ENCODE measurements at places on chromosomes 5 and 9.

DNA sequence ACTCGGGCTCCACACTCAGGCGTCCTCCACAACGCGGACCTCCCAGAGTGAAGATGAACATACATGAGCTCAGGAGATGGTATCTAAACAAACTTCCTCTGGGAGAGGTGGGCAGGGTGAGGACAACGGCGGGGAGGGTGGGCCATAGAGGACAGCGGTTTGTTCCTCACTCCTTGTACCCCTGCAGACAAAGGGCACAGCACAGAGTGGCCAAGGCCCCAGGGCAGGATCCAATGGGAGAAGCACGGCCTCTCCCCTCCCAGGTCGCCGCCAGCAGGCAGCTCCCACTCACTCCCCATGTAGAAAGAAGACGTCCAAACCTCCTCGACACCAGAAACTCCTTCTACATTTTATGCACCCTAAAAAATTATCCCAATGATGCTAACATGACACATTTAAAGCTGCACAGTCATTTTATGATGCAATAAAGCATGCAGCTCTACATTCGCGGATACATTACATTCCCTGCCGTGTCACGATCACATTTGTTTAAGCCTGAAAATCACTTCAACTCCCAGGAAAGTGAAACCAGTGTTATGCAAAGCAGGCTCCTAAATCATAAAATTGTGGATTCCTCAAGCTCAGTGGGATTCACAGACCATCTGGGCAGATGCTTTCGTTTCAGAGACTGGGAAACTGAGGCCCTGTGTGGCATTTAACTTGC, 87.5 kb upstream of the SARDH start:
- no peak for DNase-seq

GRCh38 chr5:124825250-124825982, 79.0 kb upstream of the ZNF608 start:
- DNase-seq, result no peak

- no peak for DNase-seq
Observed at GRCh38 chr5:68339921-68340321, 124.4 kb downstream of the PIK3R1 start.

GRCh38 chr5:136729901-136730355, 364.6 kb upstream of the TRPC7 start:
- no peak for DNase-seq

- DNase-seq, result no peak
Observed at GRCh38 chr5:139797335-139797734, 1.7 kb downstream of the PSD2 start.

GRCh38 chr9:96459268-96460007, 9.5 kb downstream of the HABP4 start:
- DNase-seq, result no peak

- DNase-seq, result peak; percentile 54
Observed at GRCh38 chr9:36008774-36009300, 27.9 kb upstream of the RECK start.

- DNase-seq, result peak; percentile 8
Observed at GRCh38 chr9:124551472-124552272, 44.5 kb upstream of the NR5A1 start.

DNA sequence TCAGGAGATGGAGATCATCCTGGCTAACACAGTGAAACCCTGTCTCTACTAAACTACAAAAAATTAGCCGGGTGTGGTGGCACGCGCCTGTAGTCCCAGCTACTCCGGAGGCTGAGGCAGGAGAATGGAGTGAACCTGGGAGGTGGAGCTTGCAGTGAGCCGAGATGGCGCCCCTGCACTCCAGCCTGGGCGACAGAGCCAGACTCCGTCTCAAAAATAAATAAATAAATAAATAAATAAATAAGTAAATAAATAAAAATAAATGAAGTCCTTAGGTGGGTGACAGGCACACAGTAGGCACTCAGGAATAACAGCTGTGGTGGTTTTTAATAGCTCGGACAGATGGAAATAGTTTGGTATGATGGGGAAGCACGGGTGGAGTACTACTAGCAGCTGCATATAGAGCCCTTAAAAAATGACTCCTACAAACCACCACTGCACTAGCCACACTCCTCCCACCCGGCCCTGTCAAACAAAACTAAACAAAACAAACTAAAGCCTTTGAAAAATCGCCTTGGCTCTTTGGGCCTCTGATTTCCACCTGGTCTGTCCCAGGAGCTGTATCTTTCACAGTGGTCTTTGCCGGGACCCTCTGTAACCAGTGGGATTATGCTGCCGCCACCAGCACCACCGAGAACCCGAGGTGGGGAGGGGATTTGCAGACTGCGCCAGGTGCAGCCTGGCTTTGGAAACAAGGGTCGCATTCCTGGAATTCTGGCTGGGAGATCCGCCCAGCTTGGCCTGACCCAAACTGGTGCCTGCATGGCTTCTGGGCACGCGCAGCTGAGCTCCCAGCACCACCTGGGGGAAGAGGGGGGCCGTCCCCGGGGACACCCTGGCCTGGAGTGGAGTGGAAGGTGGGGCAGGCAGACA, 5.1 kb upstream of the WDR5 start:
- DNase-seq, result no peak

- peak; percentile 49 for DNase-seq
Observed at GRCh38 chr9:95004411-95005277, 278.1 kb downstream of the AOPEP start.

DNA sequence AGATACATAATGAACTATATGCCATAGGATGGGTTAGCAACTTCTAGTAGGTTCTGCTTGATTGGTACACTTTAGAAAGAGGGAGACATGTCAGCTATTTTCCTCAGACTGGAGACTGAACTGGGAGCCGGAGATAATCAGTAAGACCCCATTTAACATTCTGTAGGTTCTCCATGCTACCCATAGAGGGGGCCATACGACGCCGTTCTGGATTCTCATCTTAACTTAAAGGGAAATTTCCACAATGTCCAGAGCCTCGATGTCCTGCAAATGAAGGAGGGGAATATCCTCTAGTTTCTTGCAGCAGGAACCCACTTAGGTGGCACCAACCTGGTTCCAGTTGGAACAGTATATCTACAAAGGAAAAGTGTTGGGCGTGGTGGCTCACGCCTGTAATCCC, 22.3 kb upstream of the NPM1 start:
- no peak for DNase-seq

DNA sequence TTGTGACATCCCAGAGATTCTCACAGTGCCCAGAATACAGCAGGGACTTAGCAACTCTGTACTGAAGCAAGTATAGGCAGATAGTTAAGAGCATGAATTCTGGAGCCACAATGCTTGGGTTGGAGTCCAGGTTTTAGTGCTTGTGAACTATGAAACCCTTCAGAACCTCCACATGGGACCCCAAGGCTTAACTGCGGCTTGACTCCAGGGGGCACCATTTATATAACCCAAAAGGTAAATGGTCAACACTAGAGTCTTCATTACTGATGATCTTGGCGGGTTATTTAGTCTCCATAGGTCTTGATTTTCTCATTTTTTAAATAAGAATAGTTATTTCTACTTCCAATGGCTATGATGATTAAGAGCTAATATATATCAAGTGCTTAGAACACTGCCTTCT, 390.3 kb downstream of the TAF11L14 start:
- no peak for DNase-seq

- no peak for DNase-seq
Observed at GRCh38 chr5:115317736-115318135, 21.3 kb upstream of the CCDC112 start.

- no peak for DNase-seq
Observed at GRCh38 chr5:72185496-72186329, 78.4 kb downstream of the MAP1B start.

GRCh38 chr5:63854076-63854475, 108.2 kb downstream of the HTR1A start:
- no peak for DNase-seq

- no peak for DNase-seq
Observed at GRCh38 chr5:74761241-74761640, 5.7 kb downstream of the GFM2 start.

DNA sequence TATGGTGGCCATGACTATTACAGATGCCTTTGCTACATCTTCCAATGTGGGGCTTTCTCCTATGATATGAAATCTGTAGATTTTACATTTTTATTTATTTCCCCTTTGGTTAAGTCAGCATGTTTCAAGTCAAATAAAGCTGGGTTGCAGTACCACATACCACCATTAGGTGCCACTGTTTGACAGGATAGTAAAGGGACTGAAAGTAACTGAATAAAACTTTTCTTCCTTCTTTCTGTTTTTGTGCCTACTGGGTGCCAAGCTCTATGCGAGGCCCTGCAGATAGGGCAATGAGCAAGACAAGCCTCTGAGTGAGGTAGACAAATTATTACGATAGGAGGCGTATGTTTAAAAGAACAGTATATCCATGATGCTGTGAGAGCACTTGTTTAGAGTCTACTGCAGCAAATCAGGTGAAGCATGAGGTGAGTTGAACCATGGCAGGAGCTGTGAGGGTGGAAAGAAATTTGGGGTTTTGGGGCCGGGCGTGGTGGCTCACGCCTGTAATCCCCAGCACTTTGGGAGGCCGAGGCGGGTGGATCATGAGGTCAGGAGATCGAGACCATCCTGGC, 64.8 kb downstream of the GDNF start:
- no peak for DNase-seq

GRCh38 chr9:120919843-120920805, 6.5 kb downstream of the TRAF1 start:
- DNase-seq, result no peak

GRCh38 chr5:162372256-162372655, 304.7 kb downstream of the GABRG2 start:
- no peak for DNase-seq

DNA sequence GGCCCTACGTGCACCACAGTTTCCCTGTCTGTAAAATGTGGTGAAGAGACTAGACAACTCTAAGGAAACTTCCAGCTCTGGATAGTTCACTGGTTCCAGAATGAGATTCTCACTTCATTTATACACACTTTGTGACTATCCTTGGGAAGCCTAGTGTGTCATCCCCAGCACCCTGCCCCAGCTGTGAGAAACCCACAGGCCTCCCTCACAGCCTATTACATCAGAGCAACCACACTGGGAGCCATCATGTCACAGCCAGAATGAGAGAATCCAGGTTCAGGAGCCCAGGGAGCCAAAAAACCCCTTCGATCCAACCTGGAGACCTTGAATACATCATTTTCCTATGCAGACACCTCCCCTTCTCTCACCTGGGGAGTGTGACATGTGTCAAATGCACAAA, 21.0 kb upstream of the HAND1 start:
- no peak for DNase-seq

- DNase-seq, result no peak
Observed at GRCh38 chr5:37043693-37044092, 167.1 kb downstream of the NIPBL start.

DNA sequence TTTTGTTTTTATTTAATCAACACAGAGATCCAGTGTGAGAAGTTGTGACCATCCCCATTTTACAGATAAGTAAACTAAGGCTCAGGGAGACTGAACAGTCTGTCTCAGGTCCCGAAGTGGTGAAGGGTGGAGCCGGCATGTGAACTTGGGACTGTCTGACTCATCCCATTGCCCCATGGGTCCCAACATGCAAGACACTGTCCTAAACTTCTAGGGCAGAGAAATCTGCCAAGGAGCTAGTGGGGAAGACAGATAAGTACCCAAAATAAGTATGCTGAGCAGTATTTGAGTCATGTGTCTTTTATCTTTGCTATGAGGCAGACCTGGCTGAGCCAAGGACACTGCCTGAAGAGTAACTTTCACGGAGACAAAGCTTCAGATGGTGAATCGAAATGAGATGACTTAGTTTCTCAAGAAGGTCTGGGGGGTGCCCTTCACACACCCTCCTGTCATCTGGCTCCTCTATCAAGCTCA, 64.3 kb upstream of the SLC25A51 start:
- no peak for DNase-seq

DNA sequence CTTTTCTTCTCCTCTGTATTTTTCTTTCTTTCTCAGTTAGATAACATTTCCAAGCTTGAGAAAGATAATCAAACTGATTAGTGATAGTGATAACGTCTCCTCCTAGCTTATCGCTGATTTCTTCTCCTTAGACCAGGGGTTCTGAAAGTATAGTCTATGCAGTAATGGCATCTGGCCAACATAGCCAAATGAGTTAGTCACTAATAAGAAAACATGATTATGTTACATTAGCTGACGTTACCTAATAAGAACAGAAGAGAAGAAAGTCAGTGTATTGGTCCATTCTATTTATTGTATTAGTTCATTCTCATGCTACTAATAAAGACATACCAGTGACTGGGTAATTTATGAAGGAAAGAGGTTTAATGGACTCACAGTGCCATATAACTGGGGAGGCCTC, 111.2 kb downstream of the STRBP start:
- no peak for DNase-seq

- DNase-seq, result no peak
Observed at GRCh38 chr9:78695519-78695918, 398.6 kb downstream of the PSAT1 start.

DNA sequence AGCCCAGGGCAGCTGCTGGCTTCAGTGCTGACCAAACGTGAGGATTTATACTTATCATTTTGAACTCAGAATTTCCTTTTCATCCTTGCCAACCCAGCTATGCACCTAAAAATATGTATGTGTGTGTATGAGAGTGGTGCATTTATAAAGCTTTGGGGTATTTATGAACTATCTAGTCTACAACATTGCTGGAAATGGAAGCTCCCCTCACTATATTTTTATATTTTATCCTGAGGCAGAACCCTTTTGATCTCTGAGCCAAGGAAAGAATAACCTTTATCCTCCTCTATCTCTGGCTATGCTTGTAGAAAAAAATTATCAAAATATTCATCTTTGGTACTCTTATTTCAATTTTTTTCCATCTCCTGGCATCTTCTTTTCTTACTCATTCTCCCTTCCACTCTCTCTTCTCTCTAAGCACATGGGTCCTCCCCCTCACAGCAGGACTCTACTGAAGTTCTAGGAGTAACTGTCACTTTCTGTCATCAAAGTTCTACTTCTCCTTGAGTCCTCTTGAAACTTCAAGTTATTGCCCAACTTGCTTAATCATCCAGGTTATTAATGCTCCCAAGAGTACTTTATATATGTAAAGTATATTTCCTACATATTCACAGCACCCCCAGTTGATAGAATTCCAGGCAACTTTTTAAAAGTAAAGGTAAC, 190.9 kb downstream of the HINT1 start:
- no peak for DNase-seq

DNA sequence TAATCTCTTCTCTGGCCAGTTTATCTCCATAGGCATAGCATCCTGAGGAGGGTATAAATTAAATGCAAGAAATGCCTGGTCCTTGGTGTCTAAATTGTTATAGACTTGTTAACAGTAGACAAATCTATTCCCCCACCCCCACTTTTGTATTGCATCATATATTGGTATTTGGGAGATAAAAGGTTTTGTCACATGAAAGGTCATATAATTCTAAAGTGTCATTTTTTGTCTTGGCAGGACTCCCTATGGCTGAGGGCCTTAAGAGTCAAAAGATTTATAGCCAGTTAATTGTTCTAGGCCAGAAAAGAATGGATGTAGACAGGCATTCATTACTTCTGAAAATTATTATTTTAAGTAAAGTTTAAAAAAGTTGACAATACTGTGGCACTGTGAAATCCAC, 90.3 kb upstream of the MOCS2 start:
- no peak for DNase-seq

GRCh38 chr9:20349568-20349967, 272.7 kb downstream of the MLLT3 start:
- no peak for DNase-seq

DNA sequence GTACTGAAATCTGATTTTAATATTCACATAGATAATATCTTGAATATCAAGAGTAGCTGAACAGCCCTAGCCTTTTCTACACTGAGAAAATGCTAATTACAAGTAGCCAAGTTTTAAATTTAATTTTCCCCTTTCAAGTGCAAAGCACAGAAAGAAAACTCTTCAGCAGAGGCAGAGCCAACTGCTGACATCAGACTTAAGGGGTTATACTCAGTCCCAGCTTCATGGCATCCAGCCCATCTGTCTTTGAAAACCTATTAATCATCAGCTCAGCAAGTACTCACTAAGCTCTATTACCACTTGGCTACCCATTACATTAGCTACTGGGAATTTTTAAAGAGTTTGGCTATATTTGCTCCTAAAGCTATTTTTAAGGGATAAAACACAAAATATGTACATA, 220.5 kb downstream of the SLC12A2 start:
- no peak for DNase-seq
